Epithelial cell of alveolus of lung (primary cell): ENCODE measurements at places on chromosomes 12 and 14. TPM values are rescaled to one million over a fixed set of nuclear protein-coding genes. Genes with fewer than 3 reads are reported as not detected.

The COPS7A gene
- total RNA-seq, result 50.6 and 80.7 TPM in 2 replicates

The NTN4 gene
- total RNA-seq, result 1.7 and 17.3 TPM in 2 replicates

The RAB35 gene
- 23.2 and 36.7 TPM in 2 replicates for total RNA-seq

The SLC38A4 gene
- total RNA-seq, result 0.24 and 0.65 TPM in 2 replicates

The TMCC3 gene
- 0.08 and 1.6 TPM in 2 replicates for total RNA-seq

The SDR9C7 gene
- 0.08 TPM in 1 of 2 replicates, not detected in the other for total RNA-seq

The PDZRN4 gene
- 0.08 TPM in 1 of 2 replicates, not detected in the other for total RNA-seq

The SYCP3 gene
- not detected in 2 replicates for total RNA-seq

The RFX4 gene
- not detected in 2 replicates for total RNA-seq

The LMNTD1 gene
- not detected in 2 replicates for total RNA-seq

The NGB gene
- not detected in 2 replicates for total RNA-seq

The RTN1 gene
- total RNA-seq, result 0.08 and 2.6 TPM in 2 replicates

The SMOC1 gene
- 2.2 and 4.0 TPM in 2 replicates for total RNA-seq

The SPX gene
- total RNA-seq, result 0.48 and 0.91 TPM in 2 replicates

The NTF3 gene
- total RNA-seq, result 0.08 and 0.13 TPM in 2 replicates

The LHX5 gene
- total RNA-seq, result not detected in 2 replicates

The RAB3IP gene
- total RNA-seq, result 1.1 and 3.0 TPM in 2 replicates

The SDS gene
- not detected in 2 replicates for total RNA-seq

The CD69 gene
- total RNA-seq, result 0.08 and 1.0 TPM in 2 replicates

The CORO1C gene
- 74.1 and 103 TPM in 2 replicates for total RNA-seq

The ANO2 gene
- total RNA-seq, result under 0.01 TPM in 1 of 2 replicates, not detected in the other
